ENCODE measurements at places on chromosomes 3 and 15.

GRCh38 chr15:92891533-92892200 is 8.5 kb upstream of the CHD2 start:
- DNase-seq: no peak

- DNase-seq: no peak
Observed at GRCh38 chr15:92029767-92030166, 176.3 kb downstream of the SLCO3A1 start.

DNA sequence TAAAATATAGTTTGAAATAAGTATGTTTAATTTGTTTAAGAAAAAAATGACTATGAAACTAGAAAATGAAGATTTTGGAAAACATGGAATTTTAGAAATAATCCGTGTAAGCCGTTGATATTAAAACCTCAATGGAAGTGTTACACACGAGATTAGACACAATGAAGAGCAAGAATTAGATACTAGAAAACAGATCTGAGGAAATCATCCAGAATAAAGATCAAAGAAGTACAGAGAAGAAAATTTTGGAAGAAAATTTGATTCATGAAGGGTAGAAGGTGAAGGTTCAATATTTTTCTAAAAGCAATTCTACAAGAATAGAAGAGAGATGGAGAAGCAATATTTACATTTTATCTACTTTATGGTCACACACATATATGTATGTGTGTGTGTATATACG is 52.5 kb upstream of the SATB1 start:
- no peak for DNase-seq

- no peak for DNase-seq
Observed at GRCh38 chr15:56759450-56759845, 26.1 kb upstream of the ZNF280D start.

GRCh38 chr3:146277953-146278631 is 27.2 kb upstream of the PLSCR4 start:
- DNase-seq: no peak

- no peak for DNase-seq
Observed at GRCh38 chr15:68817304-68818065, 3.2 kb downstream of the ANP32A start.

GRCh38 chr15:42286445-42287029 is 13.3 kb upstream of the TMEM87A start:
- no peak for DNase-seq

- DNase-seq: no peak
Observed at GRCh38 chr15:100121285-100121684, 220.5 kb downstream of the ADAMTS17 start.

DNA sequence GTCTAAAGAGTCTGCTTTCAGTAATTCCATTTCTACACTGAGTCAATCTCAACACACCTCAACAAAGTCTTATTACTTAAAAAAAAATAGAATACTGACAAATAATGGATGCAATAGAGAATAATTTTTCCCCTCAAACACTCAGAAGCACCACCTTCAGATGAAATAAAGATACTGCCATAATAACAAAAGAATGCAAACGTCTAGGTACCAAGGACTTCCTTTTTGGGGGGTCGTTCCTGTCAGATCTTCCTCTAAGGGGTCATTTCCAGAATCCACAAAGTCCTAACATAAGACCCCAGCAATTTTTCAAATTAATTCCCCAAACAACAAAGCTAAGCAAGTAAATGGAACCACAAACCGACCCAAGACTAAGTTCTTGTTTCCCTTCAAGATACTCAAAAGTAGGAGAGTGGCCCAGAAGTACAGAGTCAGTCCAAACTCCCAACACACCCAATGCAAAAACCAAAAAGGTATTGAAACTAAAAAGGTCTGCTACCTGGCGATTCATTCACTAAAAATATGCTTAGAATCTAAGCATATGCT is 1.3 kb downstream of the RYK start:
- DNase-seq: no peak

- no peak for DNase-seq
Observed at GRCh38 chr15:75727851-75728715, 15.4 kb upstream of the CSPG4 start.

GRCh38 chr3:138493804-138494606 is 59.6 kb downstream of the ESYT3 start:
- DNase-seq: no peak

GRCh38 chr15:68349151-68349550 is 71.6 kb downstream of the FEM1B start:
- DNase-seq: no peak

GRCh38 chr3:25362118-25362517 is 65.9 kb upstream of the RARB start:
- DNase-seq: no peak

DNA sequence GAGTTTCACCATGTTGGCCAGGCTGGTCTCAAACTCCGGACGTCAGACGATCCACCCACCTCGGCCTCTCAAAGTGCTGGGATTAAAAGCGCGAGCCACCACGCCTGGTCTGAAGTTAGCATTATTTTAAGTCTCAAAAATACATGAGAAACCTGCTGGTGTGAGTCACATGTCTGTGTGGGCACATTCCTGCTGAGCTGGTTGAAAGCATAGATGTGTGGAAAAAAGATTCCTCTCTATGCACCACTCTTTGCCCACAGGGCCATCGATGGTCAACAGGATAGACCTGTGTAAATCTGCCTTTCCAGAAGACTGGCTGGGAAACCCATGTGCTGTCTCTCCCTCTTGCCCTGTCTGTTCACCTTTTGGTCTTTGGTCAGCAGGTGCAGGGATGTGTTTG is 63.5 kb downstream of the CHRD start:
- DNase-seq: no peak

DNA sequence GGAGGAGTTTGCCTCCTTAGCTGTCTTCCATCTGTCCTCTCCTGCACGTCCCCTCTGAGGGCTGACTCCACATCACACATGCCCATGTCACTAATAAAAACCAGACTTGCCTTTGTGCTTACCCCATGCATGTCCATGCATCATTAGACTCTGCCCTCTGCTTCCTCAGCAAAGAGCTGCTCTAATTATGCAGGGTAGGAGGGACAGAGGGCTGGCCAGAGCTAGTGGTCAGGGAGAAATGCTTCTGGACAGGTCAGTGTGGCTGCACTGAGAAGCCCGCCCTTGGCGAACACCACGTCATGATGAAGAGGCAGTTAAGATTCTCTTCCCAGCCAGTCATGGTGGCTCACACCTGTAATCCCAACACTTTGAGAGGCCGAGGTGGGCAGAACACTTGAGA is 8.9 kb downstream of the CA12 start:
- DNase-seq: no peak

DNA sequence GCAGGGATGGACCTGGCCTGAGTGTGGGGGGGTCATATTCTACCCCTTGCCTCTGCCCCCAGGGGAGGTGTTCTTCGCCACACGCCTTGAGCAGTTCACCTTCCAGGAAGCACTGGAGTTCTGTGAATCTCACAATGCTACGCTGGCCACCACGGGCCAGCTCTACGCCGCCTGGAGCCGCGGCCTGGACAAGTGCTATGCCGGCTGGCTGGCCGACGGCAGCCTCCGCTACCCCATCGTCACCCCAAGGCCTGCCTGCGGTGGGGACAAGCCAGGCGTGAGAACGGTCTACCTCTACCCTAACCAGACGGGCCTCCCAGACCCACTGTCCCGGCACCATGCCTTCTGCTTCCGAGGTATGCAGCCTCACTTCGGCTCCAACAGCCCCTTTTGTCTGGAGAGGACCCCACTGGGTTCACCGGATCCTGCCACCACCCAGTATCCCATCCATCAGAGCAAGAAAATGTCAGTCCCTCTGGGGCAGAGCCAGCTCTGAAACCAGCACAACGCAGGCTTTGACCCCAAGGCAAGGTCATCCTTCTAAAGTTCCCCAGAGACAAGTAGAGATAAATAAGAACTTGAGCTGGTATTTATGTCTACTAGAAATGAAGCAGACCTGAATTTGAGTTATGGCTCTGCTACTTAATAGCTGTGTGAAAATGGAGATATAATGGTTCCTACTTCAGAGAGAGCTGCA is 45.8 kb downstream of the HAPLN3 start:
- no peak for DNase-seq

GRCh38 chr3:174243171-174243570 is 616.0 kb upstream of the NAALADL2 start:
- no peak for DNase-seq

- no peak for DNase-seq
Observed at GRCh38 chr3:155886915-155887314, 16.5 kb downstream of the GMPS start.

DNA sequence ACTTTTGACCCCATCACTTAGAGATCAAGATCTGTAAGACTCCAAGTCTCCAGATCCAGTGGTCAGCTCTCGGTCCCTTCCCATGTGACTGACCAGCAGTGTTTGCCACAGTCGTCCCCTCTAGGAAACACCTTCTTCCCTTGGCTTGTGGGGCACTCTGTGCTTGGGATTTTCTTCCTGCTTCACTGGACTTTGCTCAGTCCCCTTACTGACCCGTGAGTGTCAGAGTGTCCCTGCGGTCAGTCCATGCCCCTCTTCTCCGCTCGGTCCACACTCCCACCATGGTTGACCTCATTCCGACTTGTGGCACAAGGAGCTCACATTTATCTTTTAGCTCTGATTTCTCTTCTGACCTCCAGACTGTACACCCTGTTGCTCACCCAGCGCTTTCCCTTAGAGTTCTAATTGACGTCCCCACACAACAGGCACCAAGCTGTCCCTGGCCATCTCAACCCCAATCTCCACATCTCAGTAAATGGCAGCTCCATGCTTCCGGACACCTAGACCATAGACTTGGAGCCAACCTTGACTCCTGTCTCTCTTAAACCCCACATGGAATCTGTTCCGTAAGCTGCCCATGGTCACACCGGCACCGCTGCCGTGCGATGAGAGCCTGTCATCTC is 67.9 kb downstream of the APBA2 start:
- no peak for DNase-seq

GRCh38 chr3:98977520-98977919 is 76.0 kb upstream of the DCBLD2 start:
- DNase-seq: no peak

DNA sequence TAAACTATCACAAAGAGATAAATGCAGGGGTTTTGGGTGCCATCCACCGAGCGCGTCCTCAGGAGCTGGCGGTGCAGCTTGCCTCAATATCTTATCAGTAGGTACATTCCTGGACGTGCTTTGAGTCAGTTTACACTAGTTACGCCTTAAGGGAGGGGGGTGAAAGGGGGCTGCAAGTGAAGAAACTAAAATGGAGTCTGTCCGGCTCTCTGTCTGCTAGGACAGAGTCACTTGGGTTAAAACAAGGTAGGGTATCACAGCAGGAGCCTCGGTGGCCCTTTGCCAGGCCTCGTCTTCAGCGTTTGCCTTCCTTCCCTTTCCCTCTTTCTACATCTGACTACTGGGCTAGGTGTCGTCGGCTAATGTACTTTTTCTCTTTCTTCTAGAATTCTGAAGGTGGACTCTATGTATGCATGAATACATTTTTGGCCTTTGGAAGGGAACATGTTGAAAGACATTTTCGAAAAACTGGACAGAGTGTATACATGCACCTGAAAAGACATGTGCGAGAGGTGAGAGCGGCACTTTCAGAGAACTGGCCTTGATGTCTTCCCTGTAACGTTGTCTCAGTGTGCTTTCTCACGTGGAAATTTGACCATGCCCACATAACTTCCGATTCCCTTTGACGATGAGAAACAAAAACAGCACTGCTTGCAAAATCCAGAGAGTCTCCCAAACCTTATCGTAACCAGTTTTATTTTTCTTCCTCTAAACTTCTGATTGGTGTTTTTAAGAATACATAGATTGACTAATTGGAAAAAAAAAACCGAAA is 28.8 kb downstream of the USP13 start:
- no peak for DNase-seq

DNA sequence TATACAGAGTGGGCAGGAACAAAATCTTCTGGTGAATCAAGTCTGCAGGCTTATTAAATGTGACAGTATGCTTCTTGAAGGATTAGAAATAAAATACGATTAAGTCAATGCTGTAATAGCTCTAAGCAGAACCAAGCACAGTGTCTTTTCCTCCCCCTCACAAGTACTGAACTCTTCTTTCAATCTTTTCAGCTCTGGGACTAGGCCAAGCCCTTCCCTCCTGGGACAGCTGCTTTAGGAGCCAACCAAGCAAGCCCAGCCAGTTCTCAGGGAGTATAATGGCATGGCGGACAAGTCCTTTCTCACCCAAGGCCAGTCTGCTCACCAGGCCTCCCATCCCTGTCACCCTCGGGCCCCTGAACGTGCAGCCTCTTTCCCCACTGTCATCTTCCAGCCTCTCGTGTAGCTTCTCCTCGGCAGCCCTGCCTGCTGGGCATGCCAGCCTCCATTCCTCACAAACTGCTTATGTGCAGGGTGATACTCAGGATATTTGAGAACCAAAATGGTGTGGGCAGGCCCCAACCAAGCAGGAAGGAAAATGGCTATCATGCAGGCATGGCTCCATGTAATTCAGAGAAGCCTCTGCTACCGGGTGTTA is 8.4 kb upstream of the PPP1R2 start:
- DNase-seq: no peak

DNA sequence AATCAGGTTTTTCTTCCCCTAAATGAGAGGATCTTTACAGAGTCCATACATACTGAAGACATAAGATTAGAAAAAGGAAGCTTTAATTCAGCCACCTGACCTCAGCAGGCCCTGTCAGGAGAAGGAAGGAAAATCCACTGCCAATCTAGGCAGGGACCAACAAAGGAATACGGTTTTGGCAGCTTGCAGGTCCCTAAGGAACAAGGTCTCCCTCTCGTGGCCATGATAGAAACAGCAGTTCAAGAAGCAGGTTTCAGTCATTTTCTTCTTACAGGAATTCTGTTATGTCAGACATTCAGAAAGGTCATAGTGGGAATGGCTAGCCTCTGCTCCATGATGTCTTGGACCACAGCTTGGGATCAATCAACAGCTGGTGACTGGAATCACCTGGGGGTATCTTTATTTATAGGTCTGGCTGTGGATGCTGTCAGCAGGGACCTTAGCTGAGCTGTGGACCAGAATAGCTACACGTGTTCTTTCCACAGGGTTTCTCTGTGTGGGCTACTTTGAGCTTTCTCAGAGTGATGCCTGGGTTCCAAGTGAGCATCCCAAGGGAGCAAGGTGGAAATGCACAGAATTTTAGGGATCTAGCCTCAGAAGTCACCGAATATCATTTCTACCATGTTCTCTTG is 9.4 kb upstream of the CMSS1 start:
- DNase-seq: peak; percentile 11

DNA sequence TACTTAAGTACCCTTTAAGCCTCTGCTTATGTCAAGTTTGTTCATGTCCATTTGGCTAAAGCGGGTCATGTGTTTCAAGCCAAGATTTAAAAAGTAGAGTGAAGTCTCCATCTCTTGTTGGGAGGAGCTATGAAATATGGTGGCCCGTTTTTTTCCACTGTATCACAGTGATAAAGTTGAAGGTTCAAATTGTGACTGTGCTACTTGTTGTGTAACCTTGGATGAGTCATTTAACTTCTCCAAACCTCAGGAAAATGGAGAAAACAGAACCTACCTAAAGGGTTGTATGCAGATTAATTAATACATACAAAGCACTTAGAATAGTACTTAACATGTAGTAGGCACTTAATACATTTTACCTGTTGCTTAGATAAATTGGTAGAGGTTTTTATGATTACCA is 43.4 kb downstream of the SNAPC5 start:
- no peak for DNase-seq

DNA sequence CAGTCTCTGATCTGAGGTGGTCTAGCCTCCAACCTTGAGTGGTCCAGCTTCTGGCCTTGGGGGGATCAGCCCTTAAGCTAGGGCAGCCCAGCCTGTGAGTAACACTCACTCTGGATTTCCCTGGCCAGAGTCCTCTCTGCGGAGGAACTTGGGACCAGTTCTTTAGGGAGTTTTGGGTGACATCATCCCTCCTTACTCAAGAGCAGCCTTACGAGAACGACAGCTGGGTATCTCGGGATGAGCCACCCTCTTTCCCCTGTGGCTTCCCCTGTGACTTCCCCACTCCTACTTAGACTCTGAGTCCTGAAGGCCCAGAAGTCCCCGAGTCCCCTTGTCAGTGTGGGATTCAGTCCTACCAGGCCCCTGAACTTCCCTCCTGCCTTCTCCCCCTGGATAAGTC is 10.2 kb upstream of the PLXND1 start:
- no peak for DNase-seq
